Activated CD8-positive, alpha-beta memory T cell treated with anti-CD3 and anti-CD28 coated beads for 4 hours (primary cell): ENCODE measurements at places on chromosomes 2 and 18.

- no peak for DNase-seq
Measured at GRCh38 chr2:82789851-82790205, 1669.3 kb downstream of the SUCLG1 start.

GRCh38 chr2:69375494-69376353 lies 11.3 kb downstream of the GFPT1 start:
- no peak for DNase-seq

DNA sequence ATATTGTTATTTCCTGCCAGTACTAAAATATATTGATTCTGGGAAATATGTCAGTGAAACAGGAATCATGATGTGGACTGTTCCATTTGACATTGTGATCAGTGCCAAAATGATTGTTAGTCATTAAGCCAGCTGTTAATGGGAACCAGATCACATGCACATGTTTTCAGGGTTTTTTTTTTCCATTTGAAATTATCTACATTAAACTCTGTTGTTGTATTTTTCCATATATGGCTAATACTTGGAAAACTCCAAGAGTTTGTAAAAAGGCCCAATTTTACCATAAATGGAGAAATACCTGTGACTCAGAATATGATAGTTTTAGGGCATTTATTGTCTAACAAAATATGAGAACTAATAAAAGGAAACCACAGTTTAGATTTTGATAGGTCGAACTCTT lies 13.4 kb downstream of the ITGAV start:
- DNase-seq = no peak

GRCh38 chr18:26764586-26764985 lies 100.9 kb downstream of the AQP4 start:
- no peak for DNase-seq

GRCh38 chr2:216335252-216335651 lies 37.0 kb downstream of the MARCHF4 start:
- DNase-seq = no peak

DNA sequence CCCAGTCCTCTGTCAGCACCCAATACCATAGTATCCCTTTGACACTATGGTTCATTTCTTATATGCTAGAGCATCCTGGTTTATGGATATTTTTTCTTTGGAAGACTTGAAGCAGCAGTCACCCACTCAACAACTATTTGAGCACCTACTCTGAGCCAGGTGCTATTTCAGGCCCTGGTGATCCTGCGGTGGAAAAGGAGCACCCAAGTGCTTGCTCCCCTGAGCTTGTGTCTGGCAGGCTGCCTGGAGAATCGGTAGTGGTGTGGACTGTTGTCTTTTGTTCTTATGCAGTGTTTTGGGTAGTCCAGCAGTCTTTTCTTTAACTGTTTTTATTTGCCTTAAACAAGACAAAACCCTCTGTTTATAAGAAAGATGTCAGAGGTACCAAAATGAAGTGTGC lies 28.9 kb downstream of the NCK2 start:
- no peak for DNase-seq
